ENCODE measurements at places on chromosomes 4 and X.

GRCh38 chr4:168674077-168674747, 177.4 kb downstream of the PALLD start:
- no peak for DNase-seq

DNA sequence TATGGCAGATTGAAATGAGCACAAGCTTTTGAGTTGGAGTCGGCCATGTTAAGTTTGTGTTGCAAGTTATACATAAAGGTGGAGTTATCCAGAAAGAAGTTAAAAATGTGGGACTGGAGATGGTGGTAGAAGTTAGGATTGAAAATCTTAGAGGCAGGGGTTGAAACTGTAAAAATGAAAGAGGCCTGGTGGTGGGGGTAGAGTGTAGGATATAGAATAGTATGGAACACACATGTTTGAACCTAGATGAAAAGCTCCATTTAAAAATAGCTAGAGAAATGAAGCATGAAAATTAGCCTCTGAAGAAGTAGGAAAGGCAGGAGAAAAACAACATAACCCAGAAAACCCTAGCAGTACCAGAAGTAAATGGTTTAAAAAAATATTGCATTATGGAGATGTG, 131.8 kb upstream of the ENPEP start:
- DNase-seq: no peak

GRCh38 chr4:24968992-24969391, 56.1 kb upstream of the CCDC149 start:
- no peak for DNase-seq

GRCh38 chrX:41909068-41909467, 14.3 kb downstream of the CASK start:
- no peak for DNase-seq

DNA sequence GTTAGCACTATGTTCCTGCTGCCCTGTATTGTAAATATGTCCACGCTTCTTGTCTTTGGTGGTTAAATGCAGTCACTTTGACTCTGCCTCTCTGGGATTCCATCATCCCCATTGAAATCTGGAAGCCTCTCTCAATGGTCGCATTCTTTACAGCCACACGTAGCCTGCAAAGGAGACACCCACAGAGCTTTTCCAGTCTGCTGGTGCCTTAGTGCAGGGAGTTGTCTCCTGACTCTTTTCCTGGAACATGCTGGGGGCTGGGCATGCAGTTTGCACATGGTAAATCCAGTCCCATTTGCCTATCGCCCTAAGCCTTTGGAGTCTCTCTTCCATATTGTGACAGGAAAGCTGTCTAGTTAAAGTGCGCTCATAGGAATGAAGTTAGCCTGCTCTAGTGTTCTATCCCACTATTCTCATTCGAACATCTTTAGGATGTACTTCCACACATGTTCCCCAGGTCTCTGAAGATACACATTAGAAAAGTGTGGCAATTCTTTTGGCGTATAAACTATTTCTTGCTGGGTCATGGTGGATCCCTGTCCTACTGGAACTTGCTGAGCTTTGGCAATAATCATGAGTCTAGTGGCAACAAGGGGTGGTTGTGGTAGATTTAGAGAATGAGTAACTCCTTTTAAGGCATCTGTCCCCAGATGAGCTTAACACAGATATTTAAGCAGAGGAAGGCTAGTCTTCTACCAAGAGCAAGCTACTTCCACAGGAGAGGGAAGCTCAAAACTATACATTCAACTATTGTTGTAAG, 33.7 kb downstream of the COQ2 start:
- DNase-seq: no peak
